ENCODE measurements at places on chromosomes 5 and 9.

DNA sequence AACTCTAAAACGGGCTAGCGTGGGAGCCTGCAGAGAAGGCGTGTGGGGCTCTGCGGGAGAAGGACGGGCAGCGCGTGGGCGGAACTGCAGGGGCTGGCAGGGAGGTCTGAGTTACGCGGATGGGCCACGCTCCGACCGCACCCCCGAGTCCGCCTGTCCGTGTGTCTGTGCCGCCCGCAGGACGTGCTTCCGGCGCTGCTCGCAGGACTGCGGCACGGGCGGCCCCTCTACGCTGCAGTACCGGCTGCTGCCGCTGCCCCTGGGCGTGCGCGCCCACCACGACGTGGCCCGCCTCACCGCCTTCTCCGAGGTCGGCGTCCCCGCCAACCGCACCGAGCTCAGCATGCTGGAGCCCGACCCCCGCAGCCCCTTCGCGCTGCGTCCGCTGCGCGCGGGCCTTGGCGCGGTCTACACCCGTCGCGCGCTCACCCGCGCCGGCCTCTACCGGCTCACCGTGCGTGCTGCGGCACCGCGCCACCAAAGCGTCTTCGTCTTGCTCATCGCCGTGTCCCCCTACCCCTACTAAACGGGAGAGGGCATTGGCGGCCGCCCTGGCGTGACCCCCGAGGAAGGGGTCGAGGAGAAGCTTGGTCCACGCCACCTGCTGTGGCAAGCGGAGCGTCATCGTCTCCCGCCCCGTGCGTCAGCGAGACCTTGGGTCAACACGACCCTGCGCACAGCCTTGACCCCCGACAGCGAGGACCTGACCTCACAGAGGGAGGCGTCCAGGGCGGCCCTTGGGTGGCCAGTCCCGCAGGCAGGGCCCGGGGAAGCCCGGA is 11.4 kb upstream of the ASS1 start:
- peak; percentile 3 for DNase-seq

DNA sequence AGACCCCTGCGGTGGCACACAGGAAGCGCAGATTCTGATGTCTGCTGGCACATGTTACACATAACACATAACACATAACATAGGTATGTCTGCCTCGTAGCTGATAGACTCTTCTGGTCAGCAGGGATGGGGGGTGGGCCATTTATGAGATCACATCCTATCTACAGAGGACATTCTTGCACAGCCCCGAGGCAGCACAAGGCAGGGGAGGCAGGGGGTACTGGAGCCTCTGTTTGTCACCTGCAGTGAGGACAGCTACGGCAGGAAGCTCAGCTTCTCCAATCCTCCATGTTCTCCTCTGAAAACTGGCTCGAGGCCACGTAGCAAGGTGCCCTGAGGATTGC is 16.7 kb upstream of the MED10 start:
- no peak for DNase-seq

GRCh38 chr9:94611638-94612068 is 18.0 kb upstream of the FBP2 start:
- no peak for DNase-seq

GRCh38 chr9:122125158-122125508 is 32.0 kb upstream of the TTLL11 start:
- DNase-seq: peak; percentile 32

DNA sequence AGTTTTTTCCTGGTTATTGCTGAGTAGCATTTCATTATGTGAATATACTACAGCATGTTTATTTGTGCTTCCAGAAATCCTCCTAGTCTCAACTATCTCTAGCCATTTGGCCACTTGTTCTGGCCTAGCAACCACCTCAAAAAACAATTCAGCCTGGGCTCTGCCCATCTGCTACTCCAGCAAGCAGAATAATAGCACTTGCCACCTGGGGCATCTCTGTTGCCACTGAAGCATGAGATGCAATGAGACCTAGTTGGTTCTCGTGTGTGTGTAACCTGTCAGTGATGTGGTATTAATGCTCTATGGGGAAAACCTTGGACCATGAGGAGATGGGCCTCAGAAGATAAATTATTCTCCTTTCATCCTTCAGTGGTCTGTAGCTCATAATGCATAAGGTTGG is 129.5 kb downstream of the RNF180 start:
- no peak for DNase-seq

GRCh38 chr5:132294728-132295504 is 722 bp downstream of the SLC22A4 start:
- DNase-seq: peak; percentile 54

DNA sequence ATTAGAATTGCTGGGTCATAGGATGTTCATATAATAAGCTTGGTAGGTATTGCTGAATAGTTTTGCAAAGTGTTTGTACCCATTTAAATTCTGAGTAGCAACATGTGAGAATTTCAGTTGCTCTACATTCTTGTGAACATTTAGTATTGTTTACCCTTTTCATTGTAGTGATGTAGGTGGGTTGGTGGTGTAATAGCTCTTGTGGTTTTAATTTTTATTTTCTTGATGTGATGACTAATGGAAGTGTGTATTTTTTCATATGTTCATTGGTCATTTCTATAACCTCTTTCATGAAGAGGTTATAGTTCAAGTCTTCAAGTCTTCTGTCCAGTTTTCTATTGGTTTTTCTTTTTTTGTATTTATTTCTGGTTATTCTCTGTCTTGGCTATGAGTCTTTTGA is 34.4 kb downstream of the RASA1 start:
- no peak for DNase-seq

- no peak for DNase-seq
Measured at GRCh38 chr9:15231788-15232635, 75.0 kb downstream of the TTC39B start.

- DNase-seq: no peak
Measured at GRCh38 chr9:137756045-137756744, 121.4 kb upstream of the CACNA1B start.

- no peak for DNase-seq
Measured at GRCh38 chr9:36317766-36318165, 59.5 kb upstream of the GNE start.

DNA sequence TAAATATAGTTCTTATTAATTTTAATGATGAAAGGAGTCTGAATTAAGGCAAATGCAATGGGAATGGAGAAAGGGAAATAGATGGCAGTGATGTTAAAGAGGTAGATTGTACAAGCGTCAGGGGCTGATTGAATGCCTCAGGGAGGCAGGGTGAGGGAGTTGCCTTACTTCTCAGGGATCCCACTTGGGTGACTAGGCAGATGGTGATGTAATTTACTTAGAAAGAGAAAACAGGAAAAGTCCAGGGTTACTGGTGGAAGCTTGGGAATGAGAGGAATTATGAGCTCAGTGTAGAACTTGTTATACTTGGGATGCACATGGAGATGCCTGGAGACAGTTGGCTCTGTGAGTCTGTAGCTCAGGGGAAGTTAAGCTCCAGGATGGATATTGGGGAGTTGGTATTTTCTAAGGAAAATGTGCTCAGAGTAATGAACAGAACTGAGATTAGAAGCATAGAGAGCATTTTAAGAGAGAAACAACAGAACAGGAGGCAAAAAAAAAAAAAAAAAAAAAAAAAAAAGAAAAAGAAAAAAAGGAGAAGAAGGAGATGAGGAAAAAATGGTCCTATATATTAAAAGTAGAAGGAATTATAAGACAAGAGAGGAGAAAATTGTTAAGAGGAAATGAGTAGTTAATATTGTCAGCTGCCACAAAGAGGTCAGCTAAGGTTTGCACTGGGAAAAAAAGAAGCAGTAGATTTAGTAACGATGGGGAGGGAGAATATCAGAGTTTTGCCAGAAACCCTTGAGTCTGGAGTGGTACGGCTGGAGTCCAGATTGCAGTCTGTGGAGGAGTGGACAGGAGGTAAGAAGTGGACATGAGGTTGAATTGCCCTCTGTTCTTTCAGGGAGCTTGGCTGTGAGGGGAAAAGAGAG is 88.0 kb upstream of the ELL2 start:
- DNase-seq: no peak

GRCh38 chr9:116414374-116414773 is 260.8 kb downstream of the PAPPA start:
- DNase-seq: no peak

- DNase-seq: no peak
Measured at GRCh38 chr5:13503017-13503416, 441.5 kb downstream of the DNAH5 start.

DNA sequence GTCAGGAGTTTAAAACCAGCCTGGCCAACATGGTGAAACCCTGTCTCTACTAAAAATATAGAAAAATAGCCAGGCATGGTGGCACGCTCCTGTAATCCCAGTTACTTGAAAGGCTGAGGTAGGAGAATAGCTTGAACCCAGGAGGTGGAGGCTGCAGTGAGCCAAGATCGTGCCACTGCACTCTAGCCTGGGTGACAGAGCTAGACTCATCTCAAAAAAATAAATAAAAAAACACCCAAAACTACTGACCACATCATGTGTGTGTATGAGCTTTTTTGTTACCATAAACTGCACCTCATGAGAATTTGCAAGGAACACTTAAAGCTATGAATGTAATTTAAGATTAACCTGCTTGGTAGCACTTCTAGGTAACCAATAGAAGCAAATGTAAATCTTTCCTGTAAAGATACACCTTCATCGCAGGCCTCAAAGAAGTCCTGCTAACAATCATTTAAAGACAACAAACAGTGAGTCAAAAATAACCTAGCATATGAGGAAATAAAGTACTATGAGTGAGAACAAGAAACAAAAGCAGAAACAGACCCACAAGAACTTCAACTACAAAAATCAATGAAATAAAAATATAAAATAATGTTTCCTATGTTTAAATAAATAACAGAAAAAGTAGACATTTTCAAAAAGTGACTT is 13.0 kb downstream of the SLC38A9 start:
- no peak for DNase-seq

DNA sequence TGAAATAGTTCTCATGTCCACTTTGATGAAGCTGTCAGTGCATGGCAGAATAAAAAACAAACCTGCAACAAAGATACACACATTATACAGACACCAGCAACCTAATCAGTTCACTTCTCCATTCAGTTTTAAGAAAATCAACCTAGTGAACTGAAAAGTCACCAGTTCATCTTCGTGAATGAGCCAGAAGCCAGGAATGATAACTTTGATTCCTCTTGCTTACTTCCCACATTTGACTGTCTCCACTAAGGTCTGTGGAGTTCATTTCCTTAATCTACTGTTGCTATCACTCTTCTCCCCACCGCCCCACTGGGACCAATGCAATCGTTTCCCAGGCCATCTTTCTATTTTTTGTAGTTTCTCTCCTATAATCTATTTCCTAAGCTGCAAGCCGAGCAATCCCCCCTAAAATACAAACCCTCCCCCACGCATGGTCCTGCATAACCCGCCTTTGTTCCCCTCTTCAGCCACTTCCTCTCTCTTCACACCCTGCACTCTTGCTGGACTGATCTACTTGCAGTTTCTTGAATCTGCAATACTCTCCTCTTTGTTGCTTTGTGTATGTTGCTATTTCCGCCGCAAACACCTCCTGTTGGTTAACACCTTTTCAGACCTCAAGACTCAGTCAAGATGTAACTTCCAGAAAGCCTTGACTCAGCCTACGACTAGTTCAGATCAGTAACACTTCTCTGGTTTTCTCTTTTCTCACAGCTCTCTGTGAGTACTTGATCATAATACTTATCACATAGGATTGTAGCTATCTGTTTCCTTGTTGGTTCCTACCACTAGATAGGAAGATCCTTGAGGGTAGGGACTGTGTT is 16.6 kb downstream of the STOM start:
- no peak for DNase-seq

DNA sequence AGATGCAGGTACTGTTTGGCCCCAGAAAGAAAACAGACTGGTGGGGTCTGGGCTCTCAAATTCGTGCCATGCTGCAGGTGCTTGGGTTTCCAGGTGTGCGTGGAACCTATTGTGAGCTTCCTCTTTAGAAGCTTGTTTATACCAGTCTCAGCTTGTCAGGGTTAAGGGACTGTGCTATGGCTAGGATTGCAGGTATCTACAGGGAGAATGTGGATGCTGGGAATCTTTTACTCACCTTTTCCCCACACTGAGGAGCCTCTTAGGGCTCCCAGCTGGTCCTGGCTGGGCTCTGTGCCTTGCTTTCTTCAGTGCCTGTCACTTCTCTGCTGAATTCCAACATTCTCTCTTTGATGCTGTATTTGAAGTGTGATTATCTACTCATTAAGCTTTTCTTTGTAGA is 111.8 kb downstream of the WDR70 start:
- DNase-seq: no peak

DNA sequence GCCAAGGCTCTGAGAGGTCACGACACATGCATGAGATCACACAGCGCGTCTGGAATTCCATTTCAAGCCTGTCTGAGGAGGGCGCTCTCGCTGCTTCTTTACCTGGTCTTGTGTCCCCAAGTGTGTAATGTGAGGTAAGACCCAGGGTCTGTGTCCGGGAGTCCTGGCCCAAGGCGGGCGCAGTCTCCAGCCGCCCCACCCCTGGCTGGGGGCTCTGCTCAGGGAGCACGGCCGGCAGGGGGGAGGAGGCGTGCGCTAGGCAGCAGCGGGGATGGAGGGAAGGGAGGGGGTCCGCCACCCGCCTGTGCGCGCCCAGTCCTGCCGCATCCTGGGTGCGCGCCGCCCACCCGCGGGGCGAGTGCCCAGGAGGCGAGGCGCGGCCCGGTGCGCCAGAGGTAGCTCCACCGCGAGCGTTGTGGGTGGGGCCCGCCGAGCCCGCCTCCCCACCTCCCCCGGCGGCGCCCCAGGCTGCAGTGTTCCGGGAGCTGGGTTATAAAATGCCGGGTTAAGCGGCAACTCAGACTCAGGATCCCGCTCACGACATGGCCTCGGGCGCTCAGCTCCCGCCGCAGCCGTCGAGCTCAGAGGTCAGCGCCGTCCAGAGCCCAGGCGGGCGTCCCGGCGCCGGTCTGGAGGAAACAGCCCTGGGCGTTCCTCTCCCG is at the start of gene CCNI2:
Gene CCNI2, plus strand, starts transcription at position 473 of the 662 bp plus-strand sequence. Its CDS starts 70 bp downstream, at position 543.
- peak; percentile 51 for DNase-seq

DNA sequence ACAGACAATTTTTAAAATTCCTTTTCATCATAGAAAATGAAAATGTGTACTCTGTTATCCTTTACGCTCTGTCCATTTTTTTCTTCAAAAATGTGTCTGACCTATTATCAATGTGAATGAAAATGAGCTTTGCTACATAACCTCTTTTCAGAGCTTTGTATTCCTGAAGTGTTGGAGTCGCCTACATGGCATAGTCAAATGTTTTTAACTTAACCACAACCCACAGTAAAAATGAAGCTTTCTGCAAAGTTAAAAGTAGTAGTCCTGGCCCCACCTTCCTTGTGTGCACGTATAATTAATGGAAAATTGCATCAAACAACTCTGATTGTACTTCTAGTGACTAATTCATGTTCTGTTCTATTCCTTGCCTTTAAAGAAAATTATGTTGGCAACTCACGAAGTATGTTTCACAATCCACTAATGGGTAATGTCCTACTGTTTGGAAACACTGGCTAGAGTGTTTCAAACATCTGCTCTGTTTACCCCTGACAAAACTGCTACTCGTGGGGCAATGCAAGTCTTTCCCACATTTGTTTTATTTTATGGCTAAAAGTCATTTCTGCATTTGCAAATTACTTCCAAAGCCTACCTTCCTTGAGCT is 18.6 kb upstream of the PSAT1 start:
- no peak for DNase-seq

DNA sequence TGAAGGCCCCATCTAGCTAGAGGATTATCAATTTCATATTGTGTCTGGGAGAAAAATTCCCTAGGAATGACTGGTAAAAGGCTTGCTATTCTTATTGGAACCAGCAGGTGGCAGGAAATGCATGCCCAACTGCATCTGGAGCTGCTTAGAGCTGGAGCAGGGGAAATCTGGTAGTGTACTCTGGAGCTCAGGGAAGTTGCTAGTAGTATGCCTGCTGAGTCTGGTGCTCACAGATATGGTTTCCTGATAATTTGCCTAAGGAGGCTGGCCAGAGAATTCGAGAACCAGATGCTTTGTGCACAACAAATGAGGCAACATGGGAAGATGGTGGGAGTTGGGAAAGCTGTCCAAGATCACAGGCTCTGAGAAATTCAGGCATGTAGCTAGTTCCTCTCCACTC is 53.7 kb downstream of the G3BP1 start:
- no peak for DNase-seq

All from activated CD8-positive, alpha-beta memory T cell treated with anti-CD3 and anti-CD28 coated beads for 1 hour (primary cell).